GM19239 (cell line): ENCODE measurements at places on chromosomes 5 and 9.

GRCh38 chr9:130660326-130660682, 4.1 kb upstream of the PRDM12 start:
- DNase-seq: no peak

GRCh38 chr5:124736805-124737188, 9.6 kb downstream of the ZNF608 start:
- no peak for DNase-seq

DNA sequence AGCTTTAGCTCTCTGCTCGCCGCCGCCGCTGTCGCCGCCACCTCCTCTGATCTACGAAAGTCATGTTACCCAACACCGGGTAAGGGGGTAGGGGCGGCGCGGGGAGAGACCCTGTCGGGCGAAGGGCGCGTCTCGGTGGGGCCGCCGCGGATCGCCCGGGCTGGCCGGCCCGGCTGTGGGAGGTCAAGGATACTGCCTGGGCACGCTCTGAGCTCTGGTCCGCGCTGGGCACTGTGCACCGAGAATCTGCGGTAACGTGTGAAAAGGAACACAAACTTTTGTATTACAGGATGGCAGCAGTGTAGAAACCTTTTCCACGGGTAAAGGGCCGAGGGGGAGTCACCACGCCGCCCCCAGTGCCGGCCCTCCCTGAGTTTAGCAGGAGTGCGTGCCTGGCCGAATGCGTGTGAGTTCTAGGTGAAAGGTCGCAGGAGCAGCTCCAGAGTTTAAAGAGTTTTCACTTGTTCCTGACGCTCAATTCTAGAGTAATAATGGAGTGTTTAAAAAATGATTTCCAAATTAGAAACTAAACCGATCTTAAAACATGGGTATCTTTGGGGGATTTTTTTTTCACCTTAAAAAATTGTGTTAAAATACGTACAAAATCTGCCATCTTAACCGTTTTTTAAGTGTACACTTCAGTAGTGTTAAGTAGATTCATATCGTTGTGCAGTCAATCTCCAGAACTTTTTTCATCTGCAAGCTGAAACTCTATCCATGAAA, at the start of gene HSDL2:
Gene HSDL2 (plus strand): TSS at position 7 of the 723 bp plus-strand sequence. CDS start 56 bp downstream, at position 63.
- DNase-seq: no peak

GRCh38 chr5:134445856-134446818, 34.5 kb upstream of the CDKN2AIPNL start:
- no peak for DNase-seq

DNA sequence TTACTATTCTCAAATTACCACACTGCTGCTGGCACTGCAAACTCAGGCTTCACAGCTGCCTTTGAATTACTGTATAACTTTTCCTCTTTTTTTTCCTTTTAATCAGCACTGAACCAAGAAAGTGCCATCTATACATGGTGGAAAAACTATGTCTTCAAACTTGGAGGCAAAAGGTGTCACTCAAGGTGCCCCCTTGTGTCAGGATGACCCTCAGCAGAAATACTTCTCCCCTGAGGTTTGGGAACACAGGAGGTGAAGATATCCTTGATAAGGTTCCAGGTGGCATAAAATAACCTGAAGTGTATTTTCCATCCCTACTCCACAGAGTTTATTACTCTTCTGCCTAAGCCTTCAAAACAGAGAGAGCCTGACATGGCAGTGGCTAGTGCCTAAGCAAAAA, 14.5 kb downstream of the FRMD3 start:
- DNase-seq: no peak

GRCh38 chr5:122701640-122702523, 73.0 kb upstream of the SNX2 start:
- DNase-seq: peak; percentile 24

DNA sequence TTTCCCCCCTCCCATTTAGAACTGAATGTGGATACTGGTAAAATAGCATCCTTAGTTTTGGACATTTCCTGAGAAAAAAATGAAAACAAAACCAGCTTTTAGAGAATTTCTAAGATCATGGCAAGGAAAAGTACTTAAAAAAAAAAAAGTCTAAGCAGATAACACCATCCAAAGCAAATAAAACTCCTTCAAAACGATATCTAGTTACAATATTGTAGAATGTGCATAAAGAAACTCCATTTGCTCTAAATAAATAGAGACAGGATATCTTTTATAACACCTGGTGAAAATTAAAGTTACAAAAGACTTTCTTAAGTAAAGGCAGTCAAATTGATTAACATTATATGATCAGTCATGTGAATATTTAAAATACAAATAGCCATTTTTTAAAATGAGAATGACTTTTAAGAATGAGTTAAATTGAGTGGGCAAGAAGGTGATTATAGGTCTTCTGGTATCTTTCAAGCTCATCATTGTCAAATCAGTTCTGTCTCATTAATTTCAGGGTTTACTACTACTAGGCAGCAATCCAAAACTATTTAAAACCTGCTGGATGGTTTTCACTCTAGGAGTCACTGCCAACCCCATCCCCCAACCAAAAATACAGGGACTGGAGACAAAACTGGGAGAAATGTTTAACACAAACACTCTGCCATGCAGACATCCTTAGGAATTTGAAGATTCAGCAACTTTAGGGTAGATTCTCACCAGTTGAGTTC, 382.6 kb downstream of the ADGRV1 start:
- no peak for DNase-seq

GRCh38 chr9:99140685-99141314, 35.9 kb downstream of the TGFBR1 start:
- no peak for DNase-seq

GRCh38 chr9:108062680-108063079, 573.1 kb upstream of the KLF4 start:
- DNase-seq: no peak

GRCh38 chr9:83479765-83480164, 58.4 kb downstream of the FRMD3 start:
- DNase-seq: no peak

DNA sequence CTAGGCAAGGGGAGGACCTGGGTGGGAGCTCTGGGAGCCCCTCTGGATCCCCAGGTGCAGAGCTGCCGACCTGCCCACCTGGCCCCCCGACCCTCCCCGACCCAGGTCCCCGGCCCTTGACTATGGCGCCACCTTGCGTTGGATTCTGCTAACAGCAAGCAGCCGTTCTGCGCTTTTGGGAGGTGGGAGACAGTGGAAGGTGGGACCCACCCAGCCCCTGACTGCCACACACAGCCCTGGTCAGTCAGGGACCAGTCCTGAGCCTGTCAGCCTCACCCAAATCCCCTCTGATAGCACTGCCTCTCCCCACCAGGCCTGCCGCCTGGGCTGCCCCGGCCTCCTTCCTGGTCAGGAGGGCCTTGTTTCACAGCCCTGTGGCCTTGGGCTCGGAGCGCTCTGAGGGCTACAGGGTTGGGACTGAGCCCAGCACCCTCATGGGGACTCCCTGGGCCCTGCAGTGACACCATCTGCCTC, 77.9 kb downstream of the HMCN2 start:
- no peak for DNase-seq

DNA sequence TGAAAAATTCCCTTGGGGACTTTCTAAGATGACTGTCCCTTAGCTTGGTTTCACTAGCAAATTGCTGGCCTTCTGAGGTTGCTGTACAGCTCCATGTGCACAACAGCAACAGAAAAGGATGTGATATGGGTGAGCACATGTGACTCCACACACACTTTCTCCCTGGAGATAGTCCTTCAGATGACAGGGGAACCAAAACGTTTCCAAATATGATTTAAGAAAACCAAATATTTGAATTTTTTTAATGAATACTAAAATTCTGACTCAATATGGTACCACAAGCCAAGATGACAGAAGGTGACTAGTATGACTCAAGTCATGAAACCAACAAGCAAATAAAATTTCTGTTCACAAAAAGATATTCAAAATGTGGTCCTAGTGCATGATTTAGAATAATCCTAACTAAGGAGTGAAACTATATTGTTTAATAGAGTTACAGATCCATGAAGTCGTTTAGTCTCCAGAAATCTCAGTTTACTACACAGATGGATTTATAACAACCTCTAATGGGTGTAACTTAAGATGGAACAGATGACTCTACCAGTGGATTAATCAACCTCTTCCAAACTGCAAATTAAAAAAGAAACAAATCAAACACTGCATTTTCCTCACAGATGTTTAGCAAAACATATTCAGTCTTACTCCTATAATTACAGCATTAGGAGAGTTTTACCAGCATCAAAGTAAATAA, 144.8 kb upstream of the PIK3R1 start:
- peak; percentile 29 for DNase-seq

DNA sequence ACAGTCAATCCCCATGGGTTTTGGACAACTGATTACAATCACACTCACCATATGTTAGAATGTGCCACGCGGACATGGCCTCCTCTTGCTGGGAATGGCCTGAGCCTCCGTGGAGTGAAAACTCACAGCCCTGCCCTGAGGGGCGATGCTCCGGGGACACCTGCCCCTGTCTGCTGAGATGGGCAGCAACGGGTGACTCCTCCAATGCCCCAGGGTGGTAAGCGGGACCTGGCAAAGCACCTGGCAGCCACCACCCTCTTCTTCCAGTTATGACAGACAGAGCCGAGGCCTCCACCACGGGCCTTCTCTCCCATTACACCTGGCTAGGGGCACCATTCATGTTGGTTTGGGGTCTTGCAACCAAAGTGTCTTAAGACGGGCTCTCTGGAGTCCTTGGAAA, 94.9 kb upstream of the COL5A1 start:
- DNase-seq: no peak

- DNase-seq: no peak
Measured at GRCh38 chr5:137312011-137312410, 187.1 kb downstream of the SPOCK1 start.

GRCh38 chr9:125966959-125967711, 220.0 kb downstream of the PBX3 start:
- no peak for DNase-seq

GRCh38 chr5:131769336-131769735, 27.5 kb downstream of the FNIP1 start:
- DNase-seq: no peak

GRCh38 chr5:178108446-178108845, 4.9 kb upstream of the N4BP3 start:
- DNase-seq: no peak

DNA sequence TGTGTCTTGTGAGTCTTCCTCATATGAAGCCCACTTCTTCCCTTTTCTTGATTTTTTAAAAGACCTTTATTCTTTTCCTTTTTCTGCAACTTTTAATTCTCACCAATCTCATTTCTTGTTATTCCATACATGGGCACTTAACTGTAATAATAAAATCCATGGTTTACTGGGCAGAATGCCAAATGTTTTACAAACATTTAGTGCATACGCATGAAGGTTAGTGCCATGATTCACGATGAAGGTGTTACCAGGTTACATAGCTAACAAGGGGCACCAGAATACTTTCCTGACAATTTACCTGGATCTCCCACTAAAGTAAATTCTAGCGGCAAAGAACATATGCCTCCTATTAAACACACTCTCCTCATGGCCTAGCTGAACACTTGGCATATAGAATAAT, 28.5 kb downstream of the MAN2A1 start:
- no peak for DNase-seq

DNA sequence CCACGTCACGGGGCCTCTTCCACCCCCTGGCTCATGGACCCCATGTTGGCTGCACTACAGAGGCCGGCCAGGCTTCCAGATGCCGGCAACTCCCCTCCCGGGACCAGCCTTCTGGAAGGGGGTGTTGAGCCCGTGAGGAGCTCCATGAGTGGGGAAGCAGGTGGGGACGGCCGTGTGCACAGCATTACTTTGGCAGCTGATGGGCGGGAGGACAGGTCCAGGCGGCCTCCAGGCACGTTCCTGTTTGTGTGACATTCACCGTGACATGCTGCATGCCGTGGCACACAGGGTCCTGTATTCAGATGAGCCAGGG, 29.1 kb upstream of the ABO start:
- no peak for DNase-seq

GRCh38 chr9:87713278-87713987, 12.5 kb upstream of the CTSL start:
- DNase-seq: no peak

DNA sequence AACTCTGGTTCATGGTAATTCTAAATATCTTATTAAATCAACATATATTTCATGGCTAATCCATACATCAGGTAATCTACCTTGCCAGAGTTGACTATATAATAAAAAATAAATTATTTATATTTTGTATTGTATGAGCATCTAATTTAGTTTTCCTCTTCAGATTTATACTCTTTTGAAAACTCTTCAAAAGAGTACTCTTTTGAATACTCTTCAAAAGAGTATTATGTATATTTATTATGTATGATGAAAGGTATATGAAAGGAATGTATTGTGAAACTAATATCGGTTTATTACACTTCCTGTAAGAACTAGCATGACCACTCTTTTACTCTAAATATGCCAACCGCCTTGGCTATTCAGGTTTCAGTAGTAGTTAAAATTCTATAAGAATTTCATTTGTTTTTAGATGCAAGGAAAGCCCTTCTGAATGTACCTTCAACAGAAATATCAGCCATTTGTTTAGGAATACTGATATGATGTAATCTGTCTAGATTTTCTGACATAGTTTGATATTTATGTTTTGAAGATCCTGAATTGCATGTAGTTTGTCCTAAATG, 178.7 kb downstream of the WDR70 start:
- no peak for DNase-seq

- no peak for DNase-seq
Measured at GRCh38 chr5:115487756-115488155, 56.8 kb downstream of the FEM1C start.

GRCh38 chr5:106152569-106152968, 1518.2 kb downstream of the EFNA5 start:
- no peak for DNase-seq

- DNase-seq: no peak
Measured at GRCh38 chr9:135971111-135971766, 10.1 kb upstream of the UBAC1 start.

DNA sequence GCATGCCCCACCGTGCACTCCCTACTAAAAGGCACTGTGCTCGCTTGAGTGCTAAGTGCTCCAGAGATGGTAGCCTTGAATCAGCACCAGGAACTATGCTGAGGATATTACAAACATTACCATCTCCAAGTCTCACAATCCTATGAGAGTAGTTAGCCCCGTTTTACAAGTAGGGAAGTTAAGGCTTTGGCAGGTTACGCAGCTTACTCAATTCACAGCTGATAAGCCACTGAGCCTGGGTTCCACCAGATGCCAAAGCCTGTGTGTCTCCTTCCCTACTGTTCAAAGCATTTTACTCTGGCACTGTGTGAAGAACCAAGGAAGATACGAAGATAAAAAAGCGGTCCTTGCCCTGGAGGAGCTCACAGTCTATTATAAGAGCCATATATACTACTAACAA, 216.2 kb downstream of the EBF1 start:
- DNase-seq: no peak

GRCh38 chr5:115578657-115579056, 23.6 kb downstream of the TICAM2 start:
- peak; percentile 9 for DNase-seq
